G401 (cell line): ENCODE measurements at places on chromosomes 16 and 17. TPM values are rescaled to one million over a fixed set of nuclear protein-coding genes. Genes with fewer than 3 reads are reported as not detected.

The ABCC3 gene
- total RNA-seq: not detected in 2 replicates

The NME4 gene
- 312 and 362 TPM in 2 replicates for total RNA-seq

The MYH13 gene
- total RNA-seq: not detected in 2 replicates

The ZNF75A gene
- 23.0 and 25.4 TPM in 2 replicates for total RNA-seq

The GNPTG gene
- 48.6 and 51.1 TPM in 2 replicates for total RNA-seq
